ENCODE measurements at places on chromosomes 7 and 10.

- DNase-seq, result no peak
These were observed 1.2 kb downstream of the AHCYL2 start for GRCh38 chr7:129225931-129226572.

DNA sequence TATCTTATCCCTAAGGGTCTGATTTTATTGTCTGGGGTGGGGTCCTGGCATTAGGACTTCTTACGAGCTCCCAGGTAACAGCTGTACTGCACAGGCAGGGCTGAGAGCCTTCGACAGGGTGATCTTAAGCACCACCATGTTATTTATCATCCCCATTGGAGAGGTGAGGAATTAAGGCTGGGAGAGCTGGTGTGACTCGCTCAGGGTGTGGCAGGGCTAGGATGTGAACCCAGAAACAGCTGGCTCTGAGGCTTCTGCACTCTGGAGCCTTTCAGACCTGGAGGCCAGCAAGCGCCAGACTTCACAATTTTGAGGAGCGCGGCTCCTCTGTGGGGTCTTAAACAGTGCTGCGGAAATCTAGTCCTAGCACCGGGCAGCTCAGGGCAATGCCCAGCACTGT lies 27.4 kb upstream of the NDST2 start:
- DNase-seq, result no peak

GRCh38 chr7:155513543-155514285 lies 32.6 kb downstream of the CNPY1 start:
- no peak for DNase-seq

- no peak for DNase-seq
These were observed 222.4 kb upstream of the PFKP start for GRCh38 chr10:2844925-2845324.

GRCh38 chr10:117518246-117518645 lies 24.3 kb upstream of the EMX2 start:
- DNase-seq, result no peak

DNA sequence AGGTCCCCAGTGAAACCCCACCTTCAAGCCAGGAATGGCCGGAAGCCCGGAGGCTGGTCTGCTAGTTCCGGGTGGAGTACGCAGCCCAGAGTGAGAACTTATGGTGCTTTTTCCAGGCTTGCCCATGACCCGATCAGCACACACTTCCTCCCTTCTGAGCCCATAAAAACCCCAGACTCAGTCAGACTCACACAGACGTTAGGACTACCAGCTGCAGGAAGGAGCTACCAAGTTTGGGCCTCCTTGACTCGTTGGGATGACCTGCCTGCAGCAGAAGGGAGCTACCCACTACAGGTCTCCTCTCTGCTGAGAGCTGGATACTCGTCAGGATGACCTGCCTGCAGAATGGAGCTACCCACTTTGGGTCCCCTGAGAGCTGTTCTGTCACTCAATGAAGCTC lies 39.1 kb downstream of the SCRN1 start:
- DNase-seq, result no peak

Data from HS-5 (cell line).